ENCODE measurements at places on chromosomes 5 and 9.

DNA sequence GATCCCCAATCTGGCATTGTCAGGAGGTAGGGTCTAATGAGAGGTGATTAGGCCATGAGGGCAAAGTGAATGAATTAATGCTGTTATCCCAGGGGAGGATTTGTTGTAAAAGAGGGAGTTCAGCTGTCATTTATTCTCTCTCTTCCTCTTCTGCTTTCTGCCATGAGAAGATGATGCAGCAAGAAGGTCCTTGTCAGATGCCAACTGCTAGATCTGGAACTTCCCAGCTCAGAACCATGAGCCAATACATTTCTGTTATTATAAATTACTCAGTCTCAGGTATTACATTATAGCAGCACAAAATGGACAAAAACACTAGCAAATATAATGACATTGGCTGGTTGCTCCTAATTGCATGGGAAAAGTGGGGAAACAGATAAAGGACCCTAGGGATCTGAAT, 15.6 kb upstream of the BICD2 start:
- DNase-seq, result no peak

- DNase-seq, result no peak
These were observed 120.6 kb downstream of the PAM start for GRCh38 chr5:102875721-102876123.

GRCh38 chr9:74887041-74887980, at the start of gene TRPM6:
TSS of gene TRPM6 (minus strand) at chr9:74887921. CDS start at chr9:74887856, 65 bp downstream.
- DNase-seq, result peak; percentile 6

- no peak for DNase-seq
These were observed 28.3 kb upstream of the DENND4C start for GRCh38 chr9:19201899-19202891.

- no peak for DNase-seq
These were observed 80.8 kb downstream of the NTNG2 start for GRCh38 chr9:132242621-132243155.

GRCh38 chr5:157182143-157182757, 1.6 kb downstream of the ITK start:
- DNase-seq, result no peak

DNA sequence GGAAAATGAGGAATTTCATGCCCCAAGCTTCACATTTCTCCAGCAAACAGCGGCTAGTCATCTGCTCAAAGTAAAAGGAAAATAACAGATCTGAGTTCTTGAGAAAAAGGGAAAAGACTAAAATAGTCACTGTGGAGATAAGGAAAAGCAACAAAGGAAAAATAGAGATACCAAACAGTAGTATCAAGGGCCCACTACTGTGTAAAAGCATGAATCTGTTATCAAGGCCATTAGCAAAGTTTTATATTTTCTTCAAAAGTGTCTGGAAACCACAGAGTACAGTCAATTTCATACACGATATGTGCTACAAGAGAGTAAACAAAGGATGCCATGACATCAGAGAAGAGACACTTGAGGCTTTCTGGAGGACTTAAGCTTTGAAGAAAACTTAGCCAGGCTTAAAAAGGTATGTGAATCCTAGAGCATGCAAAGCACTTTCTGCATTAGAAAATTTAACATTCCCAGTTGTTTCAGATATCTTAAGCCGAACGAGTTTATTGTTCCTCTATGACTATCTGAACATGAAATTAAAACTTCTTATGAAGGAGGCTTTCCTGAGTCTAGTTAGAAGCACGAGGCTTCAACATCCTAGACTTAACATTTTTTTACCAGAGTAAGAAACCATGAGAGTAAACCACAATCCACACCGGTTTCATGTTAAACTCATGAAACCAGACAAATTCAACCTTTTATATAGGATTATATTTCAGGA, 1.2 kb downstream of the TTC33 start:
- no peak for DNase-seq

- no peak for DNase-seq
These were observed 427.7 kb downstream of the PRELID2 start for GRCh38 chr5:145407300-145408047.

DNA sequence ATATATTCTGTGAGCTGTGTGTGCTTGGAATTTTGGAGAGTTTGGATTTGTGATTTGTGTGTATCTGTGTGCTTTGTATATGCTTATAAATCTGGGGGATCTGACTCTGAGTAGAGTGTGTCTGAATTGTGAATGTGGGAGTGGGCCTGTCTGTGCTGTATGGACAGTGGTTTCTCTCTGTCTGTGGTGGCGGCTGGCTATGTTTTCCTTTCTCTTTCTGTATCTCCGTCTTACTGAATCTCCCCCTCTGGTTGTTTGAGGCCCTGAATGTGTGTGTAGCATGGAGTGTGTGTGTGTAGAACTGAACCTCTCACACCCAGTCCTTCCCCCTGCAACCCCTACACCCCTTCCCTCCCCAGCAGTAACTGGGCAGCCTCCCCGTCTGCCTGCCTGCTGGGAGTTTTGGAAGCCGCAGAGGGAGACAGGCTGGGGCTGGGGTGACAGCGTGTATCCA, 4.7 kb downstream of the CXXC5 start:
- DNase-seq, result no peak

DNA sequence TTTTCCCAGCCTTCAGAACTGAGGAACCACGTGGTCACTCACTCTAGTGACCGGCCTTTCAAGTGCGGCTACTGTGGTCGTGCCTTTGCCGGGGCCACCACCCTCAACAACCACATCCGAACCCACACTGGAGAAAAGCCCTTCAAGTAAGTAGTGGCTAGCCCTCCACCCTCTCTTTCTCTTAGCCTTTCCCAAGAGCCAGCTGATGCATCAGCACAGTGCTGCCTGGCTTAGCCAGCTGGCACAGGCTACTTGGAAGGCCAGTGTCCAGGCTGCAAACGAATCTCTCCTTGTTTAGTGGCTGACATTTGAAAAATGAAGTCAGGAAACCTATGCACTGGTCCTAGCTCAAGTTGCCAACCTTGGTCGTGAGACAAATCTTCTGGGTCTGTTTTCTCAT, 91.1 kb downstream of the PRDM6 start:
- DNase-seq, result no peak

- no peak for DNase-seq
These were observed 799.0 kb downstream of the TLR4 start for GRCh38 chr9:118503236-118503635.

GRCh38 chr5:158812408-158812807, 287.3 kb downstream of the EBF1 start:
- no peak for DNase-seq

GRCh38 chr5:124655921-124656511, 90.4 kb downstream of the ZNF608 start:
- no peak for DNase-seq

DNA sequence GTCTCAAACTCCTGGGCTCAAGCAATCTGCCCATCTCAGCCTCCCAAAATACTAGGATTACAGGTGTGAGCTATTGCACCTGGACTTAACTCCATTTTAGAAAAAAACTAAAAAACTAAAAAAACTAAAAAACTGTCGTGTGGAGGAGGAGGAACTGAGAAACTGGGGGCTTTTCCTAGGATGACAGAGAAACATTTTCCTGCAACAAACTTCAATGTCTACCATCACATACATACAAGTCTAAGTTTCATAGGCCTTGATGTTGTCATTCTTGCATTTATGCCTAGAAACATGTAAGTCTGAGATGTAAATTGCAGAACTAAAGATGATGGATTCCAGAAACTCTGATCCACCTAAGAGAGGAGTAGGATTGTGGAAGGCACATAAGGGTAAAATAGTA, 556.8 kb downstream of the RAB3C start:
- DNase-seq, result no peak

- no peak for DNase-seq
These were observed 126.8 kb downstream of the PDE8B start for GRCh38 chr5:77337246-77337645.

- DNase-seq, result no peak
These were observed 18.7 kb downstream of the RMI1 start for GRCh38 chr9:83999141-83999918.

GRCh38 chr5:128264564-128265360, 181.2 kb downstream of the SLC12A2 start:
- DNase-seq, result no peak

DNA sequence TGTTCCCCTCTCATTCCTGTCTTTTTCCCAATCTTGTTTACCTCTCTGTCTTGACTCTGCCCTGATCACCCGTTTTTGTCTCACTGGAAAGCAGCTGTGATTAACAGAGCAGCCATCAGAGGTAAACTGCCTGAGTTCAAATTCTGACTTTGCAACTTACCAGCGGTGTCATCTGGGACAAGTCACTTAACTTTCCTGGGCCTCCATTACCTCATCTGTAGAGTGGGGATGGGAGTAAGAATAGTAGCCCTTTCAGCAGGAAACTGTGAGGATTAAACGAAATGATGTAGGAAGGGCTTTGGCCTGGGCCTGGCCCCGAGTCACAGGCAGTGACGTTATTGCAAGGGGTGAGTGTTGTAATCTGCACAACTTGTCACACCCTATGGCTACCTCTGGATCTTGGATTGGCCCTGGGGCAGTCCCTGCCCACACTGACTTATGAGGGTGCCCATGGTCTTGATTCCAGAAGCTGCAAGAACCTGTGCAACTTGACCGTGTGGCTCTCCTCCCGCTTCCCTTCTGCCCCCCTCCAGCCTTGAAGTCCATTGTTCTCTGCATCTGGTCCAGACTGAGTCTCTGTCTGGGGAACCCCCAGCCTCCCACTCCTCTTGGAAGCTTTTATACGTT, 657 bp upstream of the PCDH12 start:
- no peak for DNase-seq

DNA sequence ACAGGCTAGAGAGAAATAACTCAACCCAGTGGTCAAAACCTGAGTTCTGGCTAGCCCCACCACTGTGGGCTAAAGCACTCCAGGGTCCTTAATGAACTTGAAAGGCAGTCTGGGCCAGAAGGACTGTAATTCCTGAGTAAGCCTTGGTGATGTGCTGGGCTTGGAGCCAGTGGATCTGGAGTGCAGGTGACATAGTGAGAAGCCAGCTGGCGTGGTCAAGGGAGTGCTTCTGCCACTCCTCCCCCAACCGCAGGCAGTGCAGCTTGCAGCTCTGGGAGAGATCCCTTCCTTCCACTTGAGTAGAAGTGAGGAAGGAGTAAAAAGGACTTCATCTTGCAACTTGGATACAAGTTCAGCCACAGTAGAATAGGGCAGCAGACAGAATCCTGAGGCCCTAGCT, 424.0 kb downstream of the CDH18 start:
- no peak for DNase-seq

DNA sequence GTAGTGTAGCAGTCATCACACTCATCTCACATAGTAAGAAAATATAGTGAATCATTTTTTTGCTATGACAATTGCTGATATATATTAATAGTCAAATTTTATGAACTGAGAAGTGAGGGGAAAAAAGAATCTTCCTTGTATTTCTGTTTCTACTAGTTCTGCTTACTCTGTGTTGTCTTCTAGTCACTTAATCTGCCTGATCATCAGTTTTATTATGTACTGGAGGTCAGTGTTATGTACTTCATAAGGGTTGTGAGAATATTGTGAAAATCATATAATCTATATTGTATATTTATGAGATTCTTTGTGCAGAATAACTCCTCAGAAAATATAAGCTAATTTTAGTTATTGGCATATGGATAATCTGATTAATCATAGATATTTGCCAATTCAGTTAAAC, 546.9 kb upstream of the RIOK2 start:
- no peak for DNase-seq

- DNase-seq, result no peak
These were observed 273.9 kb upstream of the CDH10 start for GRCh38 chr5:24918676-24919075.

DNA sequence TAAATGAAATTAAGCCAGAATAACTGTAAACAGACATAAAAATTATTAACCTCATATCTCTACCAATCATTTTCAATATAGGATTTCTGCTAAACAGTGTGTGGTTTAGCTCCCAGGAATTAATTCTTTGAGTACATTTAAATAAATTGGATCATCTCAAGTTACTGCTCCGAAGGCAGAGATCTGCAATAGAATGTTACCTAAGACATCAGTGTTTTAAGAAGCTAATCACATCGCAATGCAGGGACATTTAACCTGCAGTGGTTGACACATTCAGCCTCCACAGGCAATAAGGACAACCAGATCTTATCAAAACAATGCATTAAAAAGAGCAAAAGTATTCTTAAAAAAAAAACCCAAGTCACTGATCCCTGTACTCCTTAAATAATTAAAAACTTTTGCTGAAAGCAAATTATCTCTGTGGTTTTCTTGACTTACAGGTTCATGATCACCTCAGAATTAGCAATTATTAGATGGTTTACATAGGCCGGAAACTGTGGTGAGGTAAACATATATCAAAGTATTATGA, 45.7 kb downstream of the PRDM6 start:
- no peak for DNase-seq

- DNase-seq, result no peak
These were observed 5.1 kb downstream of the STARD4 start for GRCh38 chr5:111507276-111507675.

GRCh38 chr9:98550206-98550820, 158.4 kb downstream of the GABBR2 start:
- DNase-seq, result no peak

DNA sequence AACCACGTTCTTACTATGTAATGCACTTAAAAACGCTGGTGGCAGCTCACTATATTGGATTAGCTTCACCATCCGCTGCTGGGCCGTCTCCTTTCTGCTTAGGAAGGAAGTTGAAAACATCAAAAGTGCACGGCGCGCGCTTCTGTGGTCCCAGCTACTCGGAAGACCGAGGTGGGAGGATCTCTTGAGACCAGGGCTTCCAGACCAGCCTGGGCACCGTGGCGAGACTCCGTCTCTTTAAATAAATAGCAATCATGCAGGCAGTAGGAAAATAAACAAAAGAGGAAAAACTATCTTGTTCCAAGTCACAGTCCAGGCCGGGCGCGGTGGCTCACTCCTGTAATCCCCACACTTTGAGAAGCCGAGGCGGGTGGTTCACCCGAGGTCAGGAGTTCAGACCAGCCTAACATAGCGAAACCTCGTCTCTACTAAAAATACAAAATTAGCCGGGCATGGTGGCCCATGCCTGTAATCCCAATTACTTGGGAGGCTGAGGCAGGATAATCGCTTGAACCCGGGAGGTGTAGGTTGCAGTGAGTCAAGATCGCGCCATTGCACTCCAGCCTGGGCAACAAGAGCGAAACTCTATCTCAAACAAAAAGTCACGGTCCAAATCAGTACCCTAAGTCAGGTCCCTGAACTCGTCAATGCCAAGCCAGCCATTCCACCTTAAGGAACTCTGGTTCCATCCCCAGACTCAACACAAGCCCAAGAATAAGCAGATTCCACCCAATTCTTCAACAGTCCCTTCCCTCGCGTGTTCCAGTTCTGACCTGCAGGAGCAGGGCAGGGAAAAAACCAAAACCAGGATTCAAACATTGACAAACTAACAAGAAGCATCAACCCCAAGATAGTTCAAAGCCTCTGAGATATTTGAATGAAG, 1.0 kb upstream of the GOLGA1 start:
- DNase-seq, result no peak

DNA sequence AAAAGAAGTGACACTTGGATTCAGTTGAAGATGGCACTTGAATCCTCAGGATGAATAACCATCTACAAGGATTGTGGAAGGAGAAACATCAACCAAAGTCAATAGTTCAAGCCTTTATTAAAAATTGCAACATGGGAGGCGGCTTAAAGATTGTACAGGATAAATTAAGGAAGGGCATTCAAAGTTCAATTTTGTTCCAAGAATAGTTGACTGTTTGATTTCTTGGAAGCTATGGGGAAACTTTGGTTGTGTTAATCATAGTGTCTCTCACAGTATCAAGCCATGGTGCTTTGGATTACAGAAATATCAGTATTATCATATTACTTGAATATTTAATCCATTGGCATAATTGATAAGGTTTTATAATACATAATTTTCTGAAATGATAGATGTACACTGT, 1844.3 kb downstream of the MAT2B start:
- no peak for DNase-seq
